ENCODE measurements at places on chromosomes 11 and 22.

DNA sequence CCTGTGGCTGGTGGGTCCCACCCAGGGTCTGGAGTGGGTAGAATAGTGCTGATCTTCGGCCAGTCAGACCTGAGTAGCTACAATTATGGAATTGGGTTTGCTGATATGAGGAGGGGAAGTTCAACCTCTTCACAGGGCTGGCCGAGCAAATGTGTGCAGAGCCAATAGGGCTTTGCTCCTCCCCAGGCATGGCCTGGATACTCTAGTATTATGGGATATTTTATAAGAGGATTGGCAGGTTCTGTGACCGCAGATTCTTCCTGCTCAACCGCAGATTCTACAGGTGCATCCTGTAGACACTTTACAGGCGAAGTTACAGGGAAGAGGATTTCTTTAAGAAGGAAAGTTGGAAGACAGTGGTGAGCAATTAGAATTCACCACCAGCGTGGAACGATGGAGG, 44.3 kb downstream of the TBC1D22A start:
- no peak for DNase-seq

GRCh38 chr11:96242191-96242847, 100.7 kb downstream of the MAML2 start:
- no peak for DNase-seq

DNA sequence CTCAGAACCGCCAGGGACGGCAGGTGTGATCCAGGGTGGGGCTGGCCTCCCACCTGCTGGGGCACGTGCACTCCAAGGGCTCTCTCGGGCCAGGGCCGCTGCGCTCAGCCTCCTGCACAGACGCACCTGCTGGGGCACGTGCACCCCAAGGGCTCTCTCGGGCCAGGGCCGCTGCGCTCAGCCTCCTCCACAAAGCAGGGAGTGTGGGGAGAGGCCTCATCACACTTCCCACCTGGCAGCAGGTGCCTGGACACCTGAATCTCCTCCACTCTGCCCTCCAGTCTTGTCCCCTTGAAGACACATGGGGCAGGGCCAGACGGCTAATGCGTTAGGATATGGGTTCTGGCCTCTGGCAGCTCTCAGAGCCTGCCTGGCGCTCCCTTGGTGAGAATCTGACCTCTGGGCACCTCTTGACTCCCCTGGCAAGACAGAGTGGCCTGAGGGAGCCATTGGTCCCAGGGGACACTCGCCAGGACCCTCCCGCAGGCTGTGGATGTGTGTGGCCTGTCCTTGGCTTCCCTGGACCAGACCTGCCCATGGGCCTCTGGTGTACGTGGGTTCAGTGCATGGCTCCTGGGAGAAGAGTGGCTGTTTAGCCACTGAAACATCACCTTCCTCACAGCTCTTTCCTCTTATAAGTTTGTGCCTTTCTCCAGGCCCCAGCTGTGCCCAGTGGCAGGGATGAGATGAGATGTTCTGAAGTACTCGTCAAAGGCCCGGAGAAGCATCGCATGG, 73.5 kb downstream of the BRD1 start:
- DNase-seq = no peak

GRCh38 chr11:1113405-1114201, 38.9 kb downstream of the MUC2 start:
- no peak for DNase-seq

DNA sequence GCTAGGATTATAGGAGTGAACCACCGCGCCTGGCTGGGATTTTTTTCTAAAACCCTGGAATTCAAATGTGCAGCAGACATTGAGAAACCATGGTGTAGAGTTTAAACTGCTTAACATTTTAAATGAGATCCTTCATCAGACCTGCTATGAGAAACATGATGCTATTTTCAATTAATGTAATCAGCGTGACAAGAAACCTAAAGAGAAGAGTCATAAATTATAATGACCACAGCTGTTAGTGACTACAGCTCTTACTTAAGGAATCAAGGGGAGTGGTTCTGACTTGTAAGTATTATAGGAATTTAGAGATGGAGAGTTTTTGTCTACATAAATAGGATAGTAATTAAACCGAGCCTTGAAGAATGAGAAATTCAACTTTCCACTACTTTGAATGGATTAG, 170.6 kb downstream of the BARX2 start:
- no peak for DNase-seq

DNA sequence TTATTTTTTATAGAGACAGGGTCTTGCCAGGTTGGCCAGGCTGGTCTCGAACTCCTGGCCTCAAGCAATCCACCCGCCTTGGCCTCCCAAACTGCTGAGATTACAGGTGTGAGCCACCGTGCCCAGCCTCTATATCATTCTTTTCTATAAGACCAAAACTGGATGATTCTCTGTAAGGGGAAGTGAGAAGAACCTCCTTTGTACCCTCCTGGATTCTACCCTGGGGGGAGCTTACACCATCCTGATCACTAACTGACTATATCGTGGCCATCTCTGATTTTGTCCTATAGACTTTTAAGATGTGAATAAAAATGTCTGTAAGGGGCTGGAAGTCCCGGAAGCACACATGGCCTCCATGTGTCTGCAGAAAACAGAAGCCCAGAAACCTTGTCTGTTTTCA, 9.1 kb downstream of the PIWIL4 start:
- no peak for DNase-seq

DNA sequence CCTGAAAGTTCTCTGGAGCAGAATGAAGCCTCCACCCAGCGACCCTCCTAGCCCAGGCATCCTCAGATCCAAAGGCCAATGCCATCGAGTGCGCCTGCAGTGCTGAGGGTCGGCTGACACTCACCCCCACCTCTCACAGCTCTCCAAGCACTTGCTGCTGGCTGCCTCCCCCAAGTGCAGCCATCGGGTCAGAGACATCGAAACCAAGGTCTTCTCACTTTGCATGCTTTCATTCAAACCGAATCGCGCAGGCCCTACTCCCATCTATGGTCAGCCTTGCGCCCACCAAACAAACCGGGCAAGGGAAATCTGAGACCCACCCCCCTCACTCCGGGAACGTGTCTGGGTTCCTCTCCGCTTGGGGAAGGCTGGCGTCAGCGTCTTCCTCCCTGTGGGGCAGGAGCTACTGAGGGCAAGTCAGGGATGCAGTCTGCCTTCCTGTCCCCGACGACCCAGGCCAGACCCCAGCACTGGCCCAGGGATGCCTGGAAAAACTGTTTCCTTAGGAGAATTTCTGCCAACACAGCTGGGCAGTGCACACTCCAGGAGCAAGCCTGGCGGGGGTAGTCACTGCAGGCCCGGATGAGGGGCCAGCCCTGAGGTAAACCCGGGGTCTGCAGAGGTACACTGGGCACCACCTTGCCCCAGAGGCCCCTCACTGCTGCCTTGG, 7.0 kb downstream of the WNT7B start:
- no peak for DNase-seq

DNA sequence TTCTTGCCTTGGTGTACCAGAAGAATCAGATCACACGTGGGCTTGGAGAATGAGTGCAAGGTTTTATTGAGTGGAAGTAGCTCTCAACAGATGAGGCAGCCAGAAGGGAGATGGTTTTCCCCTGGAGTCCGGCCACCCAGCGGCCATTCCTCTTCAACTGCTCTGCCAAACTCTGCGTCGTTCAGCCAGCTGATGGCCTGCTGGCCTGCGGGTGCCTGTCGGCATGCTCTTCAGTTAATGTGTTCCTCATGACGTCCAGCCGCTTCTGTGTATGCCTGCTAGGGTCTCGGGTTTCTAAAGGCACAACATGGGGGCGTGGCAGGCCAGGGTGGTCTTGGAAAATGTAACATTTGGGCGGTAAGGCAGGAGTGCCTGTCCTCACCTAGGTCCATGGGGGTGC, 487.9 kb upstream of the LRRC4C start:
- no peak for DNase-seq

GRCh38 chr11:73425108-73425507, 48.9 kb downstream of the RELT start:
- DNase-seq = no peak

Measured in spinal cord (tissue), 10 donors.